ENCODE measurements at places on chromosomes 2 and 18.

DNA sequence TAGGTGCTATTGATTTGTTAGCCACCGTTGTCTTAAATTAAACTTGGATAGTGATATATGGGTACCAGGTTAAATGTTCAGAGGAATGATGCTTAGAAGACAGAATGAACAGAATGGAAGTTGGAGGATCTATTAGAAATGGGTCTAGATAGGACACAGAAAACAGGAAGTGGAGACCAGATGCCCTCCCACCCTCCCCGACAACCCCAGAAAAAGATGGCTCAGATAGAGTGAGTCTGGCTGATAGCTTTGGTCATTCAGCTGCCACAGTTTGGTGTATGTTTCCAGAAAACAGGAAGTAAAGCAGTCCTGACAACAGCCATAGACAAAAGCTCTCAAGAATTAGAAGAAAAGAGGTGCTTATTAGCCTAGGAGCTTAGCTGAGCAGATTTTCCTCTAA, 71.5 kb upstream of the DSG1 start:
- no peak for DNase-seq

DNA sequence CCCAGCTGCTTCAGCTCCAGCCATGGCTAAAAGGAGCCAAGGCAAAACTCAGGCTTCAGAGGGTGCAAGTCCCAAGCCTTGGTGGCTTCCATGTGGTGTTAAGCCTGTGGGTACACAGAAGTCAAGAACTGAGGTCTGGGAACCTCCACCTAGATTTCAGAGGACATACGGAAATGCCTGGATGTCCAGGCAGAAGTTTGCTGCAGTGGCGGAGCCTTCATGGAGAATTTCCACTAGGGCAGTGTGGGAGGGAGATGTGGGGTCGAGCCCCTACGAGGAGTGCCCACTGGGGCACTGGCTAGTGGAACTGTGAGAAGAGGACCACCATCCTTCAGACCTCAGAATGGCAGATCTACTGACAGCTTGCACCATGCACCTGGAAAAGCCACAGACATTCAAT, 76.1 kb upstream of the KCTD1 start:
- DNase-seq: no peak

DNA sequence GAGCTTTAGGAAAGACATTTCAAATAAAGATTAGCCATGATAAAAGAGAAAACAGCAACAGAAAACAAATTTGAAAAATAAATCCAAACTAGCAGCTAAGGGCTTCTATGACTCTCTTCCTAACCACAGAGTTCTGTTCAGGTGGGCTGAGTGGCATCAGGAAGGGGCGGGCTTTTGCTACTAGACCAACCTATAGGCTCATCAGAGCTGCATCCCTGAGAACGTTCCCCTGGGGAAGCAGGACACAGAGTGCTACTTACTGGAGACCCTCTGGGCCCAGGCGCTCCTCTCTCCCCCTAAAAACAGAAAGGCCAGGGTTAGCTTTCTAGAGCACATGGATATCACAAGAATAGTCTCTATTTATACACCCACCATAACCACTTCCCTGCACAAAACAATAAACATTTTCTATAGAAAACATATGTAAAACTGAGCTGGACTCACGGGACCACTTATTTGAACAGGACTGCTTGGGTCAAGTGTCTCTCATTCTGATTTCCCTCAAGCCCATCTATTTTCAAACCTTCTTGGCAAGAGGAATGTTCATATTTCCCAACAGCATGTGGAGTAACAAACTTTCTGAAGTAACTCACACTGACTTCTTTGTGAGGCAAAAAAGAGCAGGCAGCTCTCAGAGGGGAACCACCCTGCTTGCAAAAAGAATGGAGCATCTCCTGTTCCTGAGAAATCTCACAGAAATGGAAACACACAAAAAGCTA, 78.9 kb upstream of the LMAN1 start:
- no peak for DNase-seq

DNA sequence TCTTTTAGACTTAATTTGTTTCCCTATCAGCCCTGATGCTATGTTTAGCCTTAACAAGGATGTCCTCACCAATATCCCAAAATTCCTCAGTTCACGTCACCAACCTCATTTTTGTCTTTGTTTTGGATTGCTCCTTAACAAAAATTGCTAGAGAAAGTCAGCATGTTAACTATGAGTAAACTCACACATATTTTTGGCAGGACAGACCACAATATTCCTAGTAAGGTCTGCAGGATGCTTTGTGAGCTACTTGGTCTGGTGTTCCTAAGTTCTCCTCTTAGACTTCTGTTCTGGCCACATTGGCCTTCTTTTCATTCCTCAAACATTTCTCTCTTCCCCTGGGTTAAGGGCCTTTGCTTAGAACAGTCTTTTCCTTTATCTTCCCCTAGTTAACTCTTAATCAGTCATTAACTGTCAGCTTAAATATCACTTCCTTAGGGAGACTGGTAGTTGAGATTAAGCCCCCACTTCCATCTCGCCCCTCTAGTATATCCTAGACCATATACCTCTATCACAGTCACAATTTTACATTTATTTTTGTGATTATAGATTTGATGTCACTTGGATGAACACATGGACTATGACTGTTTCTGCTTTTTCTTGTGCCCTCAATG, 116.2 kb downstream of the ADCYAP1 start:
- DNase-seq: no peak

DNA sequence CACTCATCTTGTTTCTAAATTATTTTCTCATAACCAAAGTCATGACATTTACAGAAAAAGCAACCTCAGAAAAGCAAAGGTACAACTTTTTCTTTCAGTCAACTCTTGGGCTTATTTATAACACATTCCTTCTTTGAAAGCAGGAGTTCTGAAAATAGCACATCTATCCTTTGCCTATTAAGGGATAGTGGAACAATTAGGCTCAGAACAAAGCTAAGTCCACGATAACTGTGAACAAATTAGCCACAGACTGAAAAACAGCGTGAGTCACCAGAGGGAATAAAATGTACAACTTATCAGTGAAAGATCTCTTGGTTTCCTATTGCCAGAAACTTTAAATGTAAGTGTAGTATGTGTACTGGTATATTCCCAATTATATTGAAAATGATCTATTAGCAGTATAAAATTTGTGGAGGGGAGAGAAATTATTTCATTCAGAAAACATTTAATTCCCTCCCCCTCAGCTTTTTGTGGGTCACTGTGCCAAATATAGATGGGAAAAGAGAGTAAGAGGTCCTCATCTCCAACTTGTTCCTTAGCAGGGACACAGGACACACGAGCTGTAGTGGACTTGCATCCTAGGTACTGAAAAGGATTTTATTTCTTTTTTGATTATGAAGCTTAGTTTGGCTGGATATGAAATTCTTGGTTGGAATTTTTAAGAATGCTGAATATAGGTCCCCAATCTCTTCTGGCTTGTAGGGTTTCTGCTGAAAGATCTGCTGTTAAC, 15.4 kb upstream of the MATN3 start:
- DNase-seq: no peak

DNA sequence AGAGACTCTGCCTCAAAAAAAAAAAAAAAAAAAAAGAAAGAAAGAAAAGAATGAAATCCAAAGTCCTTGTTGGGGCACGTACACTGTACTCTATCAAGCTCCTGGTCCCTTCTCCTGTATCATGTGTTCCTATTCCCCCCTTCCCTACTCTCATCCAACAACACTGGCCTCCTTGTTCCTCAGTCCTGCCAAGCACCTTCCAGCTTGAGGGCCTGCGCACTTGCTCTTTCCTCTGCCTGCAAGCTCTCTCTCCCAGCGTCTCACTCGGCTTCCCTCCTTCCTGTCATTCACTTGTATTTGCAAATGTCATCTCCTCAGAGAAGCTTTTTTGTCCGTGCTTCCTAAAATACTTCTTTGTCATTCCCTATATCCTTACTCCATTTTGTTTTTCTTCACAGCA, 10.8 kb upstream of the KIF3C start:
- DNase-seq: no peak

DNA sequence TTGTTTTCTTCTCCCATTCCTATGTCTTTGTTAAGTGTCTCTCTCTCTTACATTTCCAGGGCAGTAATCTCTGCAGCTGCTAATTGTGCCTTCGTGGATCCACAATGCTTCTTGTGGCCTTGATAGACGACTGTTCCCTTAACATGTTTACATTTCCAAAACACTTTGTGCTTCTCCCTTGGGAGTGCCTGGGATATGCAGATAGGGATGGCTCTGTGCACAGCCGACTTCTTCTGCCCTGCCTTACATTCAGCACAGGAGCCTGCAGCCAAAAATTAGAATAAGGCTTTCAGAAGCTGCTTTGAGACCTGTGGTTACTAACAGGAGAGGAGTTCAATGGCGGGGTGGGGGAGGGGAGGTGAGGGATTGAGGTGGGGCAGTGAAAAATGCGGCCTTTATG, 328.9 kb downstream of the TDRD15 start:
- DNase-seq: no peak

- DNase-seq: no peak
These were observed 96.1 kb downstream of the ITGA4 start for GRCh38 chr2:181553244-181553643.

DNA sequence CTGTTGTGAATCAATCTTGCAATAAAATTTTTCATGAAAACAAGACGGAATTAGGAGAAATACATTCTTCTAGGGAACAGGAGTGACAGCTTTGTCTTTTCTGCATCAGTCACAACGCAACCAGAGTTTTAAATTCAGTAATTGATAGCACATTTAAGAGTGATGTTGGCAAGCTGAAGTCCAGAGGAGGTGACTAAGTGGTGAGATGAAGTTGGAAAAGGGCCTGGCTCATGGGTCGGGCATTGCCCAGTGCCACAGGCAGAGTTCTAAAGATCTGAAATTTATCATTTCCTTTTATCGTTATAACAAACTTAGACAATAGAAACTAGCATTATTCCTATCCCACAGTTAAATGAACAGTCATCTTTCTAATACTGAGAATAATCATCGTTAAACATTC, 764.6 kb upstream of the ZEB2 start:
- DNase-seq: no peak

DNA sequence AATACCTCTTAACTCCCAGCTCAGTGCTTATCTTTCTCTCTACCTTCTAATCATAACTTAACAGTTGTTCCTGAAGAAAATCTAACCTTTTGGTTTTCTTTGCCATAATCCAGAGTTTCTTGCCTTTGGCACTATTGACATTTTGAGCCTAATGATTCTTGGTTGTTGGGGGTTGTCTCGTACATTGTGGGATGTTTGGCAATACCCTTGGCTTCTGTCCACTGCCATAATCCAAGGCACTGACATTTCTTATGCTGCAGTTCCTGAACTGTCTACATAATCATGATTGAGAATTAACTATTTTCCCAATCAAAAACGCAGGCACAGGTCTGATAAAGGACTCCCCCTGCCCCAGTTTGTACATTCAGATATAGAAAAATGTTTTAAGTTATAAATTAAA, 203.2 kb upstream of the MEX3C start:
- DNase-seq: no peak

DNA sequence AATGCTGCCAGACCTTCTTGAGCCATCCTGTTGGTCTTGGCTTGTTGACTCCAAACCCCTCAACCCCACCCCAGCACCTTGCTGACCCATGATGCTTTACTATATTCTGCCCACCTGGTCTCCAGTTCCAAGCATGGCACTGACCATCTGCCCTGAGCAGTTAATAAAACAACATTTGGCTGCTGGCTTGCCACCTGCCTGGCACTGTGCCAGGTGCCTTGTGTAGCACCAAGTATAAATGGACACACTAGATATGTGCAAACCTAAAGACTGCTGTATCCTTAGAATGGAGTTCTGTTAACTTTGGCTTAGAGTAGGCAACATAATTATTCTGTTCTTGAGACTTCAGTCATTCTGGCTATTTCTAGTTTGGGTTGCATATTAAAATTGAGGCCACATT, 91.4 kb downstream of the ACSL3 start:
- no peak for DNase-seq

GRCh38 chr2:46561731-46562450, 82.5 kb downstream of the TMEM247 start:
- no peak for DNase-seq

- no peak for DNase-seq
These were observed 27.3 kb downstream of the MOB4 start for GRCh38 chr2:197543206-197543605.

GRCh38 chr18:23827681-23828080, 138.4 kb downstream of the LAMA3 start:
- no peak for DNase-seq

GRCh38 chr2:177400337-177400923, 7.9 kb downstream of the AGPS start:
- DNase-seq: no peak

GRCh38 chr2:177784745-177785067, 287.9 kb downstream of the PDE11A start:
- DNase-seq: no peak

- no peak for DNase-seq
These were observed 67.9 kb downstream of the NCAPH start for GRCh38 chr2:96403481-96403880.

DNA sequence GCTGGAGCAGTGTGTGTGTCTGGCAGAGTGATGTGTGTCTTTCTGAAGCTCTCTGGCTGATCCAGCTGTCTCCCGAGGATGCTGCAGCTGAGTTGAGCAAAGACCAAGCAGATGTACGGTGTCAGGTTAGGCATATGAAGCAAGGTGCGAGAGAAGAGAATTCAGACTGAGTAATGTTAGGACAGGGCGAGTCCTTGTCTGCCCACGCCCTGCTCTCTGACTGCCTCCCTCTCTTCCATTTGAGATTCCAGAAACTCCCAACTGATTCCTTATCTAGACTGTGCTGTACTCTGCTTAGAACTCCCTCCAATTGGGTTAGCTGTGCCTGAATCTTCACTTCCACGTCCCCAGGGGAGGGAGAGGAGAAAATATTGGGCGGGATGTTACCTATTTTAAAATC, 25.7 kb upstream of the LPIN1 start:
- no peak for DNase-seq

- no peak for DNase-seq
These were observed 124.0 kb downstream of the KYNU start for GRCh38 chr2:143001501-143001900.

DNA sequence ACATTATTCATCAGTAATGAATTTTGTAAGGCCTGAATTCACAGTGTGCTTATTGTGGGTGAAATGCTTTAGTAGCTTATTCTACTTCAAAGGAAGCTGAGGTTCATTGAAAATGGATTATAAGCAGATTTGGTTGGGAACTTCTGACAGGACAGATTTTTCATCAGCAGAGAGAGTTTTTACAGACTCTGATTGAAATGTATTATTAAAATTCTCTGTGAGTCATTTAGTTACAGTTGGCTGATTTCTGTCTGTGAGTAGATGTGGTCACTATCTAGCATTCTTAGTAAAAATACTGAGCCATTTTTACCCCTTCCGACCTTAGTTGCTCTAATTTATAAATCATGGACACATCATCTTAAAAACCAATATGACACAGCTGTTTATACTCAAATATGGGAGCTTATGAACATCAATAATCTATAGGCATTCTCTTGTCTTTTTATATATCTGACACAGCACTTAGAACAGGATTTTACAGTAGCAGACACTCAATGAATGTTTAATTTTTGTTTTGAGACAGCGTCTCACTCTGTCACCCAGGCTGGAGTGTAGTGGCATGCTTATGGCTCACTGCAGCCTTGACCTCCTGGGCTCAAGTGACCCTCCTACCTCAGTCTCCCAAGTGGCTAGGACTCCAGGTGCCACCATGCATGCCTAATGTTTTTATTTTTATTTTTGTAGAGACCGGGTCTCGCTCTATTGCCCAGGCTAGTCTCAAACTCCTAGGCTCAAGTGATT, 239.6 kb downstream of the BABAM2 start:
- DNase-seq: no peak

All from right renal cortex interstitium (tissue), 3 donors.